ENCODE measurements at places on chromosomes 2 and 18. TPM values are rescaled to one million over a fixed set of nuclear protein-coding genes. Genes with fewer than 3 reads are reported as not detected.

RGPD5 gene
- polyA plus RNA-seq = 0.60 TPM

DUSP2 gene
- polyA plus RNA-seq = 5.6 TPM

GRCh38 chr2:102001767-102002142 is 10.0 kb downstream of the IL1R2 start:
- DNase-seq = no peak

GRCh38 chr2:70080610-70081200 is 6.6 kb upstream of the PCBP1 start:
- DNase-seq = no peak

All from kidney (tissue), 22 donors.